ENCODE measurements at places on chromosomes 1 and 21.

DNA sequence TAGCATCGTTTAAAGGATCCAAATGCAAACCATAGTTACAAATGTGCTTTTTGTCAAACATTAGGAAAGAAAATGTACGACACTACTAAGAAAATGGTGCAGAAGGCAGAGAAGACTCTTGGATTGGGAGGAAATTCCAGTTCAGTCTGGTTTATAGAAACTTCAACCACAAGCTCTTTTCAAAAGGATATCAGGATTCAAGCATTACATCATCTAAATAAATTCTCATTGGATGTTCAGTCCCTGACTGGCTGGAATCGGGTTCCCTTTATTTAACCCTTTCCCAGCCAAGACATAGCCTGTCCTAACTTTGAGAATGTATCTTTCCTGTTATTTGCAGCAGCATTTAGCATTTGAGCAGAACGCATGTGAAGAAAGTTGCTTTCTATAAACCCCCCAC is 184.6 kb downstream of the LMO4 start:
- no peak for DNase-seq

DNA sequence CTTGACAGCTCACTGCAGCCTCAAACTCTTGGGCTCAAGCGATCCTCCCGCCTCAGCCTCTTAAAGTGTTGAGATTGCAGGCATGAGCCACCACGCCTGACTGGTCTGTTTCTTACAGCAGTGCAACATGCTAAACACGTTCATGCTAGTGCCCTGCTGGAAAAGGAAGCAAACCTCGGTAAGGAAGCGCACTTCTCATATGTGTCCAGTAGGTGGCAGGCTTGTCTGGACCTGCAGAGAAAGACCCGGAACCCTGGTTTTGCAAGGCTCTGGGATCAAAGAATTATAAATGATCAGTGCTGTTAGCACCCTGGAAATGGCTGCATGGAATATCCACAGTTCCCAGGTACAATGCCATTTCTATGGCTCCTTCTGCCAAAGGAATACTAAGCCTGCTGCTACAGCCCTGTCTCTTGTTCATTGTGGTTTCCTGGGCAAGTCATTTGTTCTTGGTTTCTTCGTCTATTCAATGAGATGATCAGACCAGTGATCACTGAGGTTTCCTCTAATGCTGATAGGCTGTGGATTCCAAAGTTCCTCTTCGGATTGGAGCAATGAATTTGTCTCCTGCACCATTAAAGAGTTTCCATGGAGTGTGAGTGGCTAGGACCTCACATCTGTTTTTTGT is 15.9 kb downstream of the RNU5D-1 start:
- no peak for DNase-seq

DNA sequence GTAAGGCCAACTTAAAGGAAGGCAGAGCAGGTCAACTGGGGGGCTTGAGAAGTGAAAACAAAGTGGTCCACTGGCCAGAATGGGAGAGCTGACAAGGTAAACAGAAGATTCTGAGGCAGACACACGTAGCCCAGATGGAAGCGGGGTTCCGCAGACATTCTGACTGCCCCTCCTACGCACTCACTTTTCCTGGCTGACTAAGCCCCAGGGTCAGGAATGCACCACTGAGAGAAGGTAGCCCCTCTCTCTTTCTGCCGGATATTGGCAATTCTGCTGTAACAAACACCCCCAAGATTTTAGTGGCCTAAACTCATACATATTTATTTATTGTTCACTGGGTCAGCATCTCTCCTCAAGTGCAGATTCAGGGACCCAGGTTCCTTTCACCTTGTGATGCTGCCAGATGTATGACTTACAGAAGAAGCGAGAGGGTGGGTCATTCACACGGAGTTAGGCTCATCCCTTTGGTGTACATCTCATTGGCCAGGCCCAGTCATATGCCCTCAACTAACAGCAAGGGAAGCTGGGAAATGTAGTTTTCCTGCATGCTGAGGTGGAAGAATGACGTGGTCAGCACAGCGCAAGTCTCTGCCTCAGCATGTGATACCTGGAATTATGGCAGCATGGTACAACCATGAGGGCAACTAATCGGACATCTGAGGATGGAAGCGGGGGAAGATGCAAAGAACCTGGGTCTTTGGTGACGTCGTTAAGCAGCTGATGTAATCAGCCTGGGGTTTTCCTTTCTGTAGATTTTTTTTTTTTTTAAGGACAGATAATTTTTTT is 43.4 kb upstream of the MRPS6 start:
- no peak for DNase-seq

- DNase-seq: no peak
These were observed 81.8 kb downstream of the PEX14 start for GRCh38 chr1:10556430-10557005.
